NCI-H1436 (cell line): ENCODE measurements at places on chromosomes 7 and 10.

- no peak for DNase-seq
Observed at GRCh38 chr10:80526742-80527141, 11.0 kb upstream of the SH2D4B start.

- DNase-seq = no peak
Observed at GRCh38 chr10:586151-586550, 103.3 kb downstream of the DIP2C start.

DNA sequence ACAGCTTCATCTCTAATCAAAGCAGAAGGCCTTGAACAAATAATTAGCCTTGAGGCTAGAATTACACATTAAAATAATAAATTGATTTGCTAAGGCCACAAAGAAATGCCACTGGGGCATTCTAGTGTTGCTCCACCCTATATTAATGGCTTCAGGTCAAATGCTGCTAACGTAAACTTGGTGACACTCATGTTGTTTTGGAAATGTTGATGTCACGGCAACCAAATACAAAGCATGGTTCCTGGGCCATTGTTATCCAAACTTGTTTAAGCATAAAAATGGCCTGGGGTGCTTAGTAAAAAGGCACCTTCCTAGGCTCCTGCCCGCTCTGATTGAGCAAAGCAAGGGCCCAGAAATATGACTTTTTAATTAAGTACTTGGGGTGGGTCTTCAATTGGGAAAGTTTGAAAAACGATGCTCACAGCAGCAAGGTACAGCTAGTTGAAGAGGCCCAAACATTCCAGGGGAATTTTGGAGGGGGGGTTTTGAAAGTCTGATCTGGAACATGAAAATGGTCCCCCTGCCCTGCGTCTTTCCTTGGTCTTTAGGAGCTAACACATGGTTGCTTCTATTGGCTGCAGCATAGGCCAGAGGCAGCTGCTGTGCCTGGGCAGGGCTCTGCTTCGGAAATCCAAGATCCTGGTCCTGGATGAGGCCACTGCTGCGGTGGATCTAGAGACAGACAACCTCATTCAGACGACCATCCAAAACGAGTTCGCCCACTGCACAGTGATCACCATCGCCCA is 67.8 kb downstream of the ABCC2 start:
- no peak for DNase-seq

DNA sequence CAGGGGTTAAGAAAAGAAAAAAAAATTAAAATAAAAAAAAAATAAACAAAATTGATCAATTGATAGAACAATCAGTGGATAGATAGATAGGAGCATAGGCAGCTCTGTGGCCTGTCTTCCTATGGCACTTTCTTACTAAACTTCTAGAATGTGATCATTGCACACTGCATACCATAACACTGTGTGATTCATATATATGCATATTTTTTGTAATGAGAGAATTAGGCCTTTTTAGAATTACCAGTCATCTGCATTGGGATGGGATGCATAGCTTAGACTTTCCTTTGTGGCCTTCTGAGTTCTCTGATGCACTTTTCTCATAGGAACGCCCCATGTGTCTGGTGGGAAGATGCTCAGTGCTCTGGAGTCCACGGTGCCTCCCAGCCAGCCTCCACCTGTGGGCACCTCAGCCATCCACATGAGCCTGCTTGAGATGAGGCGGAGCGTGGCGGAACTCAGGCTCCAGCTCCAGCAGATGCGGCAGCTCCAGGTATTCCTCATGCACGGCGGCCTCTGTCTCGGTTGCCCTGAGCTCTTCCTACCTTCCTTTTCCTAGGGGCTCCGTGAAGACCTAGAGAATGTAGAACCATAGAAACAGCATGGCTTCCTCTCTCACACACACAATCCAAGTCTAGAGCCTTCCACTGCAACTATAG is 222.5 kb downstream of the ARHGAP21 start:
- no peak for DNase-seq

DNA sequence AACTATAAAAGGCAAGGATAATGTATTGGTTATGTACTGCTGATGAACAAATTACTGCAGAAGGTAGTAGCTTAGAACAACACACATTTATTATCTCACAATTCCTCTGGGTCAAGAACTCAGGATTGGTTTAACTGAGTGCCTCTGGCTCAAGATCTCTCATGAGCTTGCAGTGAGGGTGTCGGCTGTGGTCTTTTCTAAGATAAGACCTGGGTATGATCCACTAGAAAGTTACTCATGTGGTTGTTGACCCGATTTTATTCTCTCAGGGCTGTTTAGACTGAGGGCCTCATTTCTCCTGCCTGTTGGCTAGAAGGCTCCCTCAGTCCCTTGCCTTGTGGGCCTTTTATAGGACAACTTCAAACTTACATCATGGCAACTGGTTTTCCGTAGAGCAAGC is 86.7 kb downstream of the VWDE start:
- no peak for DNase-seq

DNA sequence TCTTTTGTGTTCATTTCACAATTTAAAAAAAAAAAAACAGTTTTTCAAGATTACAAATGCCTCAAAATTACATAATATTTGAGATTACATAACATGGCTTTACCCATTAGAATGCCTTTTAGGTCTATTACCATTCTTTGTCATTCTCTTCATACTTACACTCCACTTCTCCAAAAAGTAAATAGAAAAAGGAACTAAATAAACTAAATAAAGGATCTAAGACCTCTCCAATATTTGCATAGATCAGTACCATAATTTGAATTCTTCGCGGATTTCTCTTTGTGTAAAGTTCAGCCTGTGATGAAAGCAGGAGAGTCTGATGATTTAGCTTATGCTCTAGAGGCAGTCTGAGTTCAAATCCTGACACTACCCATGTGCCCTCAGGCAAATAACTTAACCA is 56.4 kb upstream of the C1GALT1 start:
- no peak for DNase-seq

DNA sequence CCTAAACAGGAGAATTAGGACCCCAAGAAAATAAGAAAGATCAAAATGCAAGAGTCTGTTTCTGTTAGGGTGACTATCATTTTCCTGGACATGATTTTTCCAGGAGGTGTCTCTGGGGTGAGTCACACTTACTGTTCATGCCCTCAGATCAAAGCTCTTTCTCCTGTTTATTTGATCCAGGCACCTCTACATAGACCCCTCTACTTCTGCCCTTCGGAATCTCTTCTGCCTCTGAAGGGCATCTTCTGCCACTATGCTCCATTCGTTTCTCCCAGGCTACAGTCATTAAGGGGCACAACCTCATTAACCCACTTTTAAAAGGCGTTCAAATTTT is 1328.0 kb downstream of the GATA3 start:
- no peak for DNase-seq
